ENCODE measurements at places on chromosomes 1 and 21.

DNA sequence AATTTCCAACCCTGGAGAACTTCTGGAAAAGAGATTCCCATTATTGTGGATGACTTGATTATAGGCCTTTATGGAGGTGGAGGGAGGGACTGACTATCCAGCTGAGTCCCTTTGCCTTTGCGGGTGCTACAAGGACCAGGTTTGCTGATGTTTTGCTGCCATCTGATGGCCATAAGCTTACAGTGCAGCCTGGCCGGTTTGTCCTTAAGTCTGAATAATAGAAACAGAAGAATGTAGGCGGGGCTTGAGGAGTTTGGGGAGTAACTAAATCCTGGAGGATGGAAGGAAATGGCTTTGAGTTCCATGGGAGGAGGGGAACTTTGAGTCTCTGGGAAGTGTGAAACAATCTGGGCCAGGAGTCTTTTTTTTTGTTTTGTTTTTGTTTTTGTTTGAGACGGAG, 55.7 kb upstream of the CD1D start:
- DNase-seq = peak; percentile 62

GRCh38 chr1:112808861-112809684, 93.9 kb upstream of the PPM1J start:
- DNase-seq = peak; percentile 48

- DNase-seq = no peak
These were observed 9.8 kb downstream of the POMGNT1 start for GRCh38 chr1:46188295-46189030.

GRCh38 chr1:25654109-25654660, 37.6 kb downstream of the MAN1C1 start:
- no peak for DNase-seq

- DNase-seq = no peak
These were observed 67.6 kb upstream of the ST6GALNAC5 start for GRCh38 chr1:76799700-76800099.

- DNase-seq = no peak
These were observed 40.9 kb downstream of the VPS26C start for GRCh38 chr21:37226041-37226920.

DNA sequence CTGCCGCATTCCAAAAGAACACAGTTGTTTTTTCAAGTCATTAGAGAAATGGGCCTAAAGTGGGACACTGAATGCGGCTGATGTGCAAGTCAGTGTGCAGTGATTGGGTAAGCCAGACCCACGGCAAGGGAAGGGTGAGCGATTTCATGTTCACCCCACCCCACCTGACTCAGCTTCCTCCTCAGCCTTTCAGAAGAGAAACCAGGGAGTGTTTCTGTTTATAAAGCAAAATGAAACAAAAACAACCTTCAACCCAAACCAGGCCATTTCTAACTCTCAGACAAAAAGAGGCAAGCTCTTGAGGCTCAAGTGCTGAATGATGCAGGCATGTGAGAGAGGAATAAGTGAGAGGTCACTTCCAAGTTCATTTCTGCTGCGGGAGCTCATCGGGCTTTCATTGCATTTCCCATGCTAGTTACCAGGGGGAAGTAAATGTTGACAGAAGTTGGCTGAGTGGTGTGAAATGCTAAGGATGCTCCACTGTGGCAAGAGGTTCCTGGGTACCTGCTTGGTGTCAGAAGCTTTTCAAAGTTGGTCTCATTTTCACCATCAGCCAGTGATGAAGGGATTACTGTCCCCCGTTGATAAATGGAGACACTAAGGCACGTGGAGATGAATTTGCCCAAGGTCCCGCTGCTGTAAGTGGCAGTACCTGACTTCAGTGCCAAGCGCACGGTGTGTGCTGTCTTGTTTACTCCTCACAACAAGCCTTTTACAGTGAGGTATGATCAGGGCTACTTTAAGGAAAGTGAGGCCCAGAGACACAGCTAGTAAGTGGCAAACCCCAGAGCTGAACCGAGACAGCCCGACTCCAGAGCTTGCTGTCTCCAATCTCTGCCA, 29.1 kb downstream of the STPG1 start:
- no peak for DNase-seq

DNA sequence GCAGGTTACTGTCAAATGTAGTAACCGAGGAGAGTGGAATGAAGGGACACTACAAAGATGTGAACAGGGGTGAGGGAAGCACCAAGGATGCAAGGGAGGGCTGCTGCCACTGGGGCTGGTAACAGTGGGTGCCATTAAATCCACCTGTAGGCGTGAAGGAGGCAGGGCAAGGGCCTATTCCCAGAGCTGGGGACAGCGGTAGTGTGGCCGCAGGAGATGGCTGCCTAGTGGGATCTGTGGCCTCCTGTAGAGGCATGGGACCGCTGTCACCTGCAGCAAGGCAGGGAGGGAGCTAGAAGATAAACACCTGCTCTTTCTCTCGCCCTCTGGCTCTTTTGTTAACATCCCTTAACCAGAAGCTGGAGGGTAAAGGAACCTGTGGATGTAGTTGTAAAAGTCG, 80.5 kb upstream of the CNIH3 start:
- no peak for DNase-seq

DNA sequence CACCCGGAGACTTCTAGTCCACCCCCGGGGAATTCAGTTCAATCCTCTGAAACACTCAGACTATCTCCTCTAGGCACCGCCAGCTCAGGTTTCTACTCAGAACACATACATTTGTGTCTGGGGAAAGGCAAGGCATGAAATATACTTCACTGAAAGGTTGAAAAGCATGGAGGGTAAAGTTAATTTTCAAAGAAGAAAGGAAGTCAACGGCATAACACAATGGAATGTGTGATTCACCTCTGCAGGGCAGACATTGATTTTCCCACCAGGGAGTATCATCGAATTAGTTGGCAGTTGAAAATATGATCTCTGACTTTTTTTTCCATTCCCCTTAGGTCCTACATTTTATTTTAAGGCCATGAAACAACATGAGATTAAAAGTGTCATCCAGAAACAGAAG, 669.4 kb downstream of the SMYD3 start:
- DNase-seq = no peak

- DNase-seq = no peak
These were observed 162.8 kb upstream of the IVNS1ABP start for GRCh38 chr1:185479796-185480195.

- no peak for DNase-seq
These were observed 20.0 kb downstream of the OLFML3 start for GRCh38 chr1:113999233-113999632.

GRCh38 chr21:46052703-46053651, 44.9 kb upstream of the COL6A2 start:
- DNase-seq = peak; percentile 18

DNA sequence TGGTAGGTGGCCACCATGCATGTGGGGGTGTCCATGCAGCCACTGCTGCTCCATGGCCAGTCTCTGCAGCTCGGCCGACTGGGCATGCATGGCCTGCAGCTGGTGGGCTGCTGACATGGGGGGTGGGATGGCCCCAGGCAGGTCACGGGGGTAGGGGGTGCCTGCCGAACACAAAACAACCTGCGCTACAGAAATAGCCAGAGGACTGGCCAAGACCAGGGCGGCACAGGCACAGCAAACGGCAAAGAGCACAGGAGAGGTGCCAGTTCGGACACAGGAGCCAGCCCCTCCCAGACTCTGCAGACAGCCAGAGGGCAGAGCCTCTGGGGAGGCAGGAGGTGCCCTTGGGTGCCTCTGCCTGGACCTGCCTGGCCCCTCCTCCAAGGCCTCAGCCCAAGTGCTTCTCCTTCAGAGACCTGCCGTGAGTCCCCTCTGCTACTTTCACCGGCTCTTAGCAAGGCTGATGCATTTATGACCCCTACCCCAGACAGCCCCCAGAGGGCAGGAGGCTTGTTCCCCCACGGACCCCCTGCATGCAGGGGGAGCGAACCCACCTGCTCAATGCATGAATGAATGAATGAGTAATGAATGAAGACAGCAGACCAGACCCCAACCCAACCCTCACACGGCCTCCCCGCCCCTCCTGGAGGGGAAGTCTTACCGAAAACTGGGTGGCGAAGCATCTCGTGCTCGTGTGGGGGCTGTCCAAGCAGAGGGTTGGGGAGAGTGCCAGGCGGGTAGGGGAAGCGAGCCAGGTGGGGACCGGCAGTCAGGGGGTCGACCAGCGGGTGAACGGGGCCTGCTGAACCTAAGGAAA, 37.7 kb downstream of the SLC45A1 start:
- DNase-seq = no peak

DNA sequence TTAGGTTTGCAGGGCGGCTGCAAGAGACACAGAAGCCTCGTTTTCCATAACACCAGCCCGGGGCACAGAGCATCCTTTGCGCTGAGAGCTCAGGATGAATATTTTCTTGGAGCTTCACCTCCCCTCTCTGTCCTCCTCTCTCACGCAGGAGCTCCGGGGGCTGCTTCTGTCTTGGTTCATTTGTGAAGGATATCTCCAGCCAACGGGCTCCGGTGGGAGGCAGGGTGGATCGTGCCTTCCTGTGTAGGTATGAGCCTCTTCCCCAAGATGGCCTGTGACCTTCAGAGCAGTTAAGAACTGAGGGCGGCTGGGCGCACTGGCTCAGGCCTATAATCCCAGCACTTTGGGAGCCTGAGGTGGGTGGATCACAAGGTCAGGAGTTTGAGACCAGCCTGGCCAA, 319.0 kb upstream of the C1orf174 start:
- DNase-seq = no peak

GRCh38 chr1:227411066-227411465, 92.8 kb upstream of the CDC42BPA start:
- DNase-seq = no peak

GRCh38 chr1:94481473-94481933, 60.1 kb downstream of the F3 start:
- no peak for DNase-seq

DNA sequence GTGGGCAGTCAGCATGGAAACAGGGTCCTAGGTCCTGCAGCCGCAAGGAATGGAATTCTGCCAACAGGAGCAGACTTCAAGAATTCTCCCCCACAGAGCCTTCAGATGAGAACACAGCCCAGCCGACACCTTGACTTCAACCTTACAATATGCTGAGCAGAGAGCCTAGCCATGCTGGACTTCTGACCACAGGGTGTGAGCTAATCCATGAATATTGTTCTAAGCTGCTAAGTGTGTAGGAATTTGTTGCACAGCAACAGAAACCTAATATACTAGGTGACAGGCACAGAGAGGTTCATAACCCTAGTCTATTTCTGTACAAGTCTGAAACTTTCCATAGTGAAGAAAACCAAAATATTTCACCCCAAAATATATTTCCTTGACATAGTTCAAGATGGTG, 32.9 kb upstream of the IFNGR2 start:
- DNase-seq = no peak

DNA sequence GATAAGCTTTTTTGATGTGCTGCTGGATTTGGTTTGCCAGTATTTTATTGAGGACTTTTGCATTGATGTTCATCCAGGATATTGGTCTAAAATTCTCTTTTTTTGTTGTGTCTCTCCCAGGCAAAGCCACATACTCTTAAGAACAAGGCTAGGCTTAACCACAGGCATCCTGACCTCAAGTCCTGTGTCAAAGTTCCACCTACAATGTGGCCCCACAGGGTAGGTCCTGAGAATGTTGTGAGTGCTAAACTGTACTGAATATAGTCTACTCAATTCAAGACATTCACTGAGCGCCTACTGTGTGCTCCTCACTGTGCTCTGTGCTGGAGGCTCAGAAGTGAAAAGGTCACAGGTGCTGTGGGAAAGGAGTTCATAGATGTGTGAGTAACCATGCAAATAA, 20.6 kb downstream of the DDAH1 start:
- no peak for DNase-seq

DNA sequence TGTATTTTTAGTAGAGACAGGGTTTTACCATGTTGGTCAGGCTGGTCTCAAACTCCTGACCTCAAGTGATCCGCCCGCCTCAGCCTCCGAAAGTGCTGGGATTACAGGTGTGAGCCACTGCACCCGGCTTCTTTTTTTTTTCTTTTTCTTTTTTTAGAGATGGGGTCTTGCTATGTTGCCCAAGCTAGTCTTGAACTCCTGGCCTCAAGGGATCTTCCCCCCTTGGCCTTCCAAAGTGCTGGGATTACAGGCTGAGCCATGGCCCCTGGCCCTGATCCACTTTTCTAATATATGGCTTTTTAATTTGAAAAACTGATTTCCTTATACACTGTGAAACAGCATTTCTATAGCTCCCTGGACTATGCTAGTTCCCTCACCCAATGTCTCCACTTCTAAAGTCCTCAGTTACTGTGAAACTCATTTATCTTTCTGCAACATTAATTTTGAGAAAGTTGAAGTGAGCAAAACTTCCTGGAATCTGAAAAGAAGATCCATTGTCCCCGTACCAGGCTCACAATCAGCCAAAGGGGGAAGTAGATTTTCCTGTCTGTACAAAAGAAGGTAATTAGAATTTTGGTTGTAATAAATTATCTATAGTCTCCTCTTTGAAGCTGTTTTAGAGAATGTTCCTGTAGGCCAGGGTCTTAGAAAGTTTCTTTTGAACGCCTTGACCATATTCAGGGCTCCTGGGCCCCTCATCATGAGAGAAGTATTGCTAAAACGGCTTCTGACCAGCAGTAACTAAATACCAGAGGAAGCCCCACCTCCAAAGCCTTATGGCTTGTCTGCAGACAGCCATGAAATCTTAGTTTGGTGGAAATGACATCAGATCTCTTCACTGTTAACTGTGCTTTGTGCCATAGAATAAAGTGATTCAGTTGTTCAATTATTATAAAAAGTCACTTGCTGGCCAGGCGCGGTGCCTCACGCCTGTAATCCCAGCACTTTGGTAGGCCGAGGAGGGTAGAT, 34.9 kb downstream of the DEGS1 start:
- no peak for DNase-seq

GRCh38 chr21:45384656-45385548, 20.1 kb upstream of the COL18A1 start:
- no peak for DNase-seq

GRCh38 chr1:206006946-206007345, 3.8 kb upstream of the RAB7B start:
- DNase-seq = no peak

DNA sequence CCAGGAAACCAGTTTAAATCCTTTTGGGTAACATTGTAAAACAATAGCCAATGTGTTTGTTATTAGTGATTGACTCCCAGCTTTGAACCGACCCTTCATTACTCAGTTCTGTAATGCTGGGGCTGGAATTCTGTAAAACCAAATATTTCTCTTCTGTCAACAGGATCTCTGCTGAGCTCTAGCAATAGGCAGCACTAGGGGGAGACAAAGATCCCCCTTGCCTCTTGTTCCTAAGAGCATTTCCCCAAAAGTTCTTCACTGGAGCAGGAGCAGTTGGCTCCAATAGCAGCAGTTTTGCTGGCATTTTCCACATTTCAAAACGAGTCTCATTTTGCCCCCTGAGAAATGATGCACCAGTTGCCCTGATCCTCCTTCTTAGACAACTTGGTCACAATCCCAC, 1671.1 kb downstream of the MRPL39 start:
- no peak for DNase-seq

All from activated CD4-positive, alpha-beta T cell treated with anti-CD3 and anti-CD28 coated beads, Interleukin-2, amount 50 U/mL, for 4 hours (primary cell).